Neuronal stem cell (in vitro differentiated cells): ENCODE measurements at places on chromosomes 2 and 18.

DNA sequence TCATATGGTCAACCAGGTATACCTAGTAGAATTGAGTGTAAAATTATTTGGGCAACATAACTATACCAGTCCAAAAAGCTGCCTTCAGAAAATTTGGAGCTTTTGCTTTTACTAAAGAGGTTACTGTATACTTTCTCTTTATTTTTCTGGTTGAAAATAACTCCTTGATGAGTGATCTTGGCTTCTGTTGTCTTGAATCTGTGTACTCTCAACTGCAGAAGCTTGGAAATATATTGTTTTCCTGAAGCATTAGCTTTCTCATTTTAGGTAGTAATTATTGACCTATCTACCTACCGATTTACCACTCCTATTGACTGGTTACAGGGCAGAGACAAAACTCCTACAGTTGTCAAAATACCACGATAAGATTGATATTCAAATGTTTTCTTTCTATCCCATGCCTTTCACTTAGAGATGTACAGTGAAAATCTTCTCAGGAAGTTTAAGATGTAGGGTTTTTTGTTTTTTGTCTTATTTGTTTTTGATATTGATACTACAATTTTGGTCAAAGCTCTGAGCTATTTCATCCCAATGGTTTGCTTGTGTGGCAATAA lies 35.7 kb upstream of the DLX1 start:
- no peak overlapping the region for H3K27ac ChIP-seq
- H3K4me1 ChIP-seq, result no peaks in the 10 kb centered on the region
- H3K27me3 ChIP-seq, result no peaks in the 10 kb centered on the region
- no peak overlapping the region for H3K4me3 ChIP-seq

DNA sequence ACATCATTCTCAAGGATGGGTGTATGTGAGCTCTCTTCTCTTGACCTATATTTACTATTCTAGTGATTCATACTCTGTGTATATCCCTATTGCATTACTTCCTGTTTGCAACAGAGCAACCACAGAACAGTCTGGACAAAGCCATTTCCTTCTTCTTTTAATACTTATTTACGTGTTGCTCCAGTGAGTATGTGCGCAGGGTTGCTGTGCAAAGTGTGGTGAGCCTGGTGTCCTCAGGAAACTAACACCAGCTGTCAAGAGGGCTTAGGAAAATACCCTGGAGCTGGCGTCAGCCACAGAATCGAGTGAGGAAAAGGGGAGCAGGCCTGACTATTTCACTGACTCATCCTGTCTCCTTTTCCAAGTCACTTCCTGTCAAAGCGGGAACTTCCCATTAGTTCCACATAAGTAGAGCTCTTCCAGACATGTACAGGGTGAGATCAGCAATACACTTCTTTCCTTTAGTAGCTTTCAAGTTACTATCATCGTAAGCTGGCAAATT lies 214.1 kb upstream of the COPS8 start:
- DNase-seq, result no peak
- H3K36me3 ChIP-seq, result no peaks in the 10 kb centered on the region
- H3K4me1 ChIP-seq, result no peaks in the 10 kb centered on the region
- H3K27ac ChIP-seq, result no peak overlapping the region
- H3K27me3 ChIP-seq, result no peaks in the 10 kb centered on the region

GRCh38 chr2:17539611-17540092 lies 844 bp upstream of the VSNL1 start:
- no peaks in the 10 kb centered on the region for H3K27me3 ChIP-seq
- no peak for DNase-seq
- peaks cover 10% of the 10 kb centered on the region for H3K4me1 ChIP-seq
- H3K36me3 ChIP-seq, result no peaks in the 10 kb centered on the region

- no peak overlapping the region for H3K27ac ChIP-seq
- no peak overlapping the region for H3K4me3 ChIP-seq
- no peak for DNase-seq
- peaks cover 23% of the 10 kb centered on the region for H3K4me1 ChIP-seq
Measured at GRCh38 chr2:128626760-128627511, 308.3 kb upstream of the HS6ST1 start.

DNA sequence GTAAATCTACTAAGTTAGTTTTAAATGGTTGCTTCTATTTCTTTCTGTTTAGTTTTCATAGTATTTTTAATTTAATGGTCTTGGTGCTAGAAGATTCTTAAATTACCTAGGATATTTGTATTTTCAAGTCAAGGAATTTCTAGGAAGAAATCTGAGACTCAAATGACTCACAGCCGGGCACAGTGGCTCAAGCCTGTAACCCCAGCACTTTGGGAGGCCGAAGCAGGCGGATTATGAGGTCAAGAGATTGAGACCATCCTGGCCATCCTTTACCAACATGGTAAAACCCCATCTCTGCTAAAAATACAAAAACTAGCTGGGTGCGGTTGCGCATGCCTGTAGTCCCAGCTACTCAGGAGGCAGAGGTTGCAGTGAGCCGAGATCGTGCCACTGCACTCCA lies 95.5 kb downstream of the C2orf74 start:
- DNase-seq, result no peak
- no peaks in the 10 kb centered on the region for H3K4me1 ChIP-seq
- no peak overlapping the region for H3K27ac ChIP-seq
- H3K27me3 ChIP-seq, result no peaks in the 10 kb centered on the region

DNA sequence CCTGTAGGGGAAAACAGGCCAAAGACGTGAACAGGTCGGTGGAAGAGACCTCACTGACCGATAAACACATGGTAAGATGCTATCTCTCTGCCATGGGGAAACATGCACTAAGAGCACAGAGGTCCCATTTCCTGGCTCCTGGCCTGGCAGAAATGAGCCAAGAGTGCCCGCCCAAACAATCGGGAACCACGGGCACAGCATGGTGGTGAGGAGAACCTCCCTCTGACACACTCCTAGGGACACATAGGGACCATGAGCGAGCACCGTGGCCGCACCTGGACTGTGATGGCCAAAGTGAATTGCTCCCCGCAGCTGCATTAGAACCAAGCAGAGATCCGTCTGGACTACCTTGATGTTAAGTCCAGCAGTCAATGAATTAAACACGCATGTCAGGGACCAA lies 11.1 kb downstream of the HS6ST1 start:
- no peak overlapping the region for H3K27ac ChIP-seq
- no peak for DNase-seq
- H3K4me1 ChIP-seq, result peaks cover 23% of the 10 kb centered on the region
- H3K4me3 ChIP-seq, result no peak overlapping the region
- no peaks in the 10 kb centered on the region for H3K36me3 ChIP-seq

GRCh38 chr2:66966631-66967030 lies 430.5 kb upstream of the ETAA1 start:
- H3K4me1 ChIP-seq, result peaks cover 8% of the 10 kb centered on the region
- H3K27me3 ChIP-seq, result no peaks in the 10 kb centered on the region
- no peak overlapping the region for H3K27ac ChIP-seq
- DNase-seq, result no peak
- H3K36me3 ChIP-seq, result no peaks in the 10 kb centered on the region

DNA sequence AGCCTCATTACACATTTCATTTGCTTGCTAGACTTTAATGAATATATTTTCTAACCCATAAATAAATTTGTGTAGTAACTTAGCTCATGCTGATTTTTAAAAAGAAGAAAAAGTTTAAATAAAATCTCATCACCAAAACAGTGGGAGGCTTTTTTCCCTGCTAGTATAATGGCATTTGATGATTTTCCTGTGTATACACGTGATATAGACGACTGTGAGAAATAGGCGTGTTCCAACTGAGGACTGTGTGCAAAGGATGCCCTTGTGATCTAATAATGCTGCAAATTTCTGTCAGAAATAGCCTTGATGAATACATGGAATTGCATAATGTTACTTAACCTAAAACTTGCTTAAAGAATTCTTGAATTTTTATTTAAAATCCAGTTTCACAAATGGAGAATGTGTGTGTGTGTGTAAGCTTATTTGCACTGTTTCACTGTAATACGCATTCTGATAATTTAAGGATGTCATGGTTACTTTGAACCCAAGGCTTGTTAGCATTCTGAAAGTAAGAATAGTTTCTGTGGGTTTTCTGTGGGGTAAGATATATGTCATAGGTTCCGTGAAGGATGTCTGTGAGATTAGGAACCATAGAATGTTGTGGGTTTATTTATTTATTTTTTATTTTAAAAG lies 178.0 kb downstream of the DLGAP1 start:
- no peaks in the 10 kb centered on the region for H3K4me1 ChIP-seq
- no peak overlapping the region for H3K27ac ChIP-seq
- no peak for DNase-seq

- H3K4me3 ChIP-seq, result no peak overlapping the region
- H3K4me1 ChIP-seq, result no peaks in the 10 kb centered on the region
- no peak overlapping the region for H3K27ac ChIP-seq
- H3K36me3 ChIP-seq, result peaks cover 4% of the 10 kb centered on the region
Measured at GRCh38 chr18:74644713-74645112, 47.0 kb downstream of the ZNF407 start.
